Activated CD4-positive, alpha-beta T cell treated with anti-CD3 and anti-CD28 coated beads, Interleukin-2, amount 50 U/mL, for 48 hours (primary cell): ENCODE measurements at places on chromosomes 7 and 10.

GRCh38 chr10:109721453-109722064 lies 201.8 kb downstream of the XPNPEP1 start:
- no peak for DNase-seq

GRCh38 chr7:140697447-140698143 lies 1.1 kb downstream of the NDUFB2 start:
- no peak for DNase-seq

GRCh38 chr7:22591271-22591670 lies 91.3 kb upstream of the STEAP1B start:
- no peak for DNase-seq

- no peak for DNase-seq
These were observed 77.8 kb downstream of the PAX2 start for GRCh38 chr10:100823194-100823593.

GRCh38 chr7:38801786-38802185 lies 107.2 kb downstream of the VPS41 start:
- DNase-seq: no peak

- no peak for DNase-seq
These were observed 104.9 kb downstream of the CTBP2 start for GRCh38 chr10:125055446-125055845.

- DNase-seq: no peak
These were observed 53.8 kb downstream of the INPP5A start for GRCh38 chr10:132591166-132591971.

DNA sequence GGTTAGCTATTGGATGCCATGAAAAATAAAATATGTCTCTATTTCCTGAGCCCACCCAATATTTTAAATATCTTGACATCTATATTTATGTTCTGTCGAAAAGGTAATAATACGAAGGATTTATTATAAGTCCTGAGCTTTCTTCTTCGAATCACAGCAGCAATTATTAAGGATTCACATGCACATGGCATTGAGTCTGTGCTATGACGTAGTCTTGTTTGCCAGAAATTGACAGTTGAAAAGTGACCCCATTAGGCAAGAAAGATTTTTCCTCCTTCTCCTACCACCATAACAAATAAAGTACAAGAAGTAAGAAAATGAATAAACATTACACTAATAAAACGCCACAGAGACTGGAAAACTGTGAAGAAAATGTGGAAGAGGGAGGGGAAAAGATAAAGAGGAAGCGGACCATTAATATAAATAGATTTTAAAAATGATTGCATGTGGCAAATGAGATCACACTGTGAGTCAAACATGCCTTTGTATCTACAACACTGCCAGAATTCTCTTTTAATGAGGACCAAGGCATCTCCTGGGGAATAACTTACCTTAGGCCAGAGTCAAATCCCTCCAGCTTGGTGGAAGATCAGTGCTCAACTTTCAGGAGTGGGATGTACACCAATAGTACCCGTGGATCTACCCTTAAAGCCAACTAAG lies 21.6 kb downstream of the FZD1 start:
- no peak for DNase-seq

DNA sequence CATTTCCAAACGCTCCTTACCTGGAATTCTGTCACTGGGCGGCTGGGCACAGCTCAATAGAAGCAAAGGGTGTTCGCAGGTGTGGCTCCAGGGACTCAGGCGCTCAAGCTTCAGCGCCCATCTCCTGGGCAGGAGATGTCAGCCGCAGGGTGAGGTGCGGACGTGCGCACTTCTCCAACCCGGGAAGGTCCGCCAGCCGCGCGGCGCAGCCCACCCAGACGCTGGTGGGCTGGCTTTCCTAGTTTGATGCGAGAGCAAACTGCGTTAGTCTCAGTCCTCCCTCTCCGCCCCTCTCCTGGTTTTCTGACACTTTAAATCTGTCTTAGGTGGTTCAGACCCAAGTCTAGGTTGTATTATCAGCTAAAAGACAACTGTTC lies 267 bp downstream of the CALCR start:
- no peak for DNase-seq

GRCh38 chr10:7773845-7774801 lies 13.7 kb downstream of the KIN start:
- no peak for DNase-seq

DNA sequence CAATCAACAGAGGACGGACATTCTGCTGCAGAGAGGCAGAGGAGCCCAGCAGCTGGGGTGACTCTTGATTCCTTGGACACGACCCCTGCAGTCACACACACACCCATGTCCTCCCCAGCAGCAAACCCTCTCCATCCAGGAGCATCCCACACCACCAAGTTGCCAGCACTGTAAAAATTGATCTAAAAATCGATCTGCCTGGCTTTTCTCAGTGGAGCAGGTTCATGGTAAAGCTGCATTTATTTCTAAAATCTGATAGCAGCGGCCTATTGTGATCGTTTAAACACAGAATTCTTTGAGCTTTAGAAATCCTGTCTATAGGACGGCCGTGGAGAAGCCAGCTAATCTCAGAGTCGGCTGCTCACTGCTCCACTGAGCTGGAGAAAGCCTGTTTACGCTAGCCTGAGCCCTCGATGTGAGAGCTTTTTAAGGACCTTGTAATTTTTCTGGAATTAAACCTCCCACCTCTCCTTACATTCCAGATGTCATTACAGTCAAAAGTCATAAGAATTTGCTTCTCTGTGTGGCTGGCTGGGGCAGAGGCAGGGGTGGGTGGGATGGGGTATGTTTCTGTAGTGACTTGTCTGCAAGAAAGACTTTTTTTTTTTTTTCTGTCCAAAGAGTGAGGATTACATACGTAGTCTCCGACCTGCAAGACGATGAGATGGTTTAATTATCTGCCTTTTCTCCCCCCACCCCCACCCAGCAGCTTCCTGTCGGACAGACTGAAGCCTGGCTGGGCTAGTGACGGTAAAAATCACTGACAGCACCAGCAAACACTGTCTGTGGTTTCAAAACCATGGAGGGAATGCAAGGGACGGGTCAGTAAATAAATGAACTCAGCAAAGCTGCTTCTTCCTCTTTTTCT lies 31.6 kb downstream of the TRIM8 start:
- DNase-seq: no peak

GRCh38 chr7:28754027-28754426 lies 204.1 kb downstream of the TRIL start:
- DNase-seq: no peak

DNA sequence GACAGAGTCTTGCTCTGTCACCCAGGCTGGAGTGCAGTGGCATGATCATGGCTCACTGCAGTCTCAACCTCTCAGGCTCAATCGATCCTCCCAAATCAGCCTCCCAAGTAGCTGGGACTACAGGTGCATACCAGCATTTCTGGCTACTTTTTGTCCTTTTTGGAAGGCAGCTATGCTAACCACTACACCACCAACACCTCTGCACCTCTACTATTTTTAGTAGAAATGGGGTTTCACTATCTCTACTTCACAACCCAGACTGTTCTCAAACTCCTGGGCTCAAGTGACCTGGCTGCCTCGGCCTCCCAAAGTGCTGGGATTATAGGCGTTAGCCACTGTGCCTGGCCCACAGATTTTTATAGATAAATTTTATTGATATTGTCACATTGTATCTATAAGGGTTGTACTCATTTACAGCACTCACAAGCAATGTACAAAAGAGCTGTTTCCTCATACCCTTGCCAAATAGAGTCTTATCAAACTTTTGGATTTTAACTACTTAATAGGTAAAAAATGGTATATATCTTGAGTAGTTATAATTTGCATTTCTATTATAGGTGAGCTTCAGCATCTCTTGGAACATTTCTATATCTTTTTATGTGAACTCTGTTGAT lies 23.7 kb downstream of the PRR15 start:
- DNase-seq: no peak

DNA sequence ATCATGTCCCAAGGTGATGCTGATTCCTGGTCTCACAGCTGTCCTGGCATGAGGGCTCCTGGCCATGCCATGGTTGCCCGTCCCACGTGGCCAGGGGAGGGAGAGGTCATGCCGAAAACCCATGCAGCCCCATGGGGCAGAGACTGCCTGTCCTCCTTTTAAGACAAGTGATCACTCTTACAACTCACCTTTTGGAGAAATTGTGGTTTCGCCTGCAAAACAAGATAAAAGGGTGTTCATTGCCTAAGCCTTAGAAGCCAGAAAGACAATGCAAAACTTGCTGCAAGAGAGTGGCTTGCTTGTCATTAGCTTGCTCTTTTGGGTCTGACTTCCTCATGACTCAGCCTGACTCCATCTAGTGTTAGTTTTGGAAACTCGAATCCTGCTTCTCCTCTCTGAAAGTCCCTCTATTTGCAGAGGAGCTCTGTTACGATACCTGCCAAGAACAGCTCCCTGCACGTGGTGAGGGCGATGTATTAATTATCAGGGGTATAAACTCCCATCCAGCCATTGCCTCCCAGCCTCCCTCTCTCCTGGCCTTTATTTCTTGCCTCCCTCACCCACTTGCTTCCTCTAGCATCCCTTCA lies 26.7 kb downstream of the TMEM273 start:
- no peak for DNase-seq

DNA sequence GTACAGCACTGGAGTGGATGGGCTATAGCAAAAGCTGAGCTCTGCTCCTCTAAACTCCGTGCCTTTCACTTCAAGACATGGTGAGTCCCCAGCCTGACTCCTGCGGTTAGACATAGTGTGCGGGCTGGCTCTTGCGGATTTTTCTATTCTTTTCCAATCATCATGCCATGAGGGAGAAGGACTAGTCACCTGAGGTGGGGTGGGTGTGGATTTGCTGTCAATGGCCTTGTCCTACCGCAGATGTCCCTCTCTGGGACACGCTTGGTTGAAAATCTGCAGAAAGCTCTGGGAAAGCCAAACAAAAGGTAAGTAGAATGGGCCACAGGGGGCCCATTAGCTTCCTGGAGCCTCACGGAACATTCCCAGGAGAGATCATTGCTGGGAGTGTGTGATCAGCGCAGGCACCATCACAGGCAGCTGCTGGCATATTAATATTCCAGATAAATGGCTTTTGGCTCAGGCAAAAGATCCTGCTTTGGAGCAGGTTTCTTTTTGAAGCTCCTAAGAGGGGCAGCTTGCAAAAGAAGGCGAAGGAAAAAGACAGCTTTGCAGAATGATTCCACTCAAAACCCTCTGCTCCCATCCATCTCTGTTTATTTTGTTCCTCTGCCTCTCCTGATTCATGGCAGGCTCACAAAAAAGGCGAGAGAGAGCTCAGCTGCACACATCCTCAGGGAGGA lies 509.0 kb upstream of the ZMIZ1 start:
- DNase-seq: no peak

- DNase-seq: no peak
These were observed 13.6 kb downstream of the PON2 start for GRCh38 chr7:95421000-95421846.

DNA sequence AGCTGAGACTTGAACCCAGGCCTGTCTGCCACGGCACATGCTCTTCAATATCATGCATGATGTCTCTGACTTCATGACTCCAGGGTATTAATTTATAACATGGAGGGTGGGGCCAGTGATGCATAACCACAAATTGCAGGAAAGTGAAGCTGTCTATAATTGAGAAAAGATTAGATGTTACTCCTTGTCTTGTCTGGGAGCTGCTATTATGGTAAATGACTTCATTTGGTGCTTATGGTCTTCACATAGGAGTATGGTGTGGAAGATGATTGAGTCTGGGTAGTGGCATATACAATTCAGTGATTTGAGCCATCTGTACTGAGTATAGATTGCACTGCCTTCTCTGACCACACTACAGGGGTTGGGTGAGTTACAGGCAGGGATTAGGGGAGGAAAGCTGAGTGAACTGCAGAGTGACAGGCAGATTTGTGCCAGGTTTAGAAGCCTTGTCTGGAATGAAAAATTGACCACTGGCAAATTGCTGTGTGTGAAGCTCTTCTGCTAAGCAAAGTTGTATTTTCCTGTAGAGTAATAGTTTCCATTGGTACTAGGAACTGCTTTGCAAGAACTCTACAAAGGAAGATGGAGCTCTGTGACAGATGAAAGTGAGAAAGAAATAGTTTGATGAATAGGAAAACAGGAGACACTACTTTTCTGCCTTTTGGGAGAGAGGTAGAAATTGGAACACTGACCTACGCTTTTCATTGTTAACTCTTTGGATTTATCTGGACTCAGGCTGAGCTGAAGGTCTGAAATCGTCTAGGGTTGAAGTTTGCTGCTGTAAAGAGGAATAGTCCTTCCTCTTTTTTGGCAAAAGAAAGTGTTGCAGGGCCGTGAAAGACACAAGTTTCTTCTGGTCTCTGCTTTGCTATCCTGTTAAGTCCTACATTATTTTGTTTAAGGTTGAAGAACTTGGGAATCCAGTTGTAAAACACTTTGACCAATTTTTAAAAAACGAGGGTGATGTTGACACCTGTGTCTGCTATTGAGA lies 2.7 kb downstream of the SND1 start:
- DNase-seq: no peak

GRCh38 chr10:130078120-130078519 lies 32.5 kb downstream of the C10orf143 start:
- no peak for DNase-seq

- no peak for DNase-seq
These were observed 34.4 kb downstream of the WIPF3 start for GRCh38 chr7:29840701-29841100.

- no peak for DNase-seq
These were observed 30.0 kb downstream of the MMD2 start for GRCh38 chr7:4929005-4929404.

GRCh38 chr7:129923709-129924108 lies 29.1 kb downstream of the UBE2H start:
- DNase-seq: no peak
